ENCODE measurements at places on chromosomes 1 and 21. TPM values are rescaled to one million over a fixed set of nuclear protein-coding genes. Genes with fewer than 3 reads are reported as not detected.

The COL8A2 gene
- 0.18 TPM for total RNA-seq

The LAMTOR2 gene
- 63.0 TPM for total RNA-seq

The DISP3 gene
- total RNA-seq: 6.2 TPM

The NEK7 gene
- total RNA-seq: 23.4 TPM

The KANK4 gene
- 1.0 TPM for total RNA-seq

The KLHDC9 gene
- total RNA-seq: 14.7 TPM

The BCAN gene
- total RNA-seq: not detected

The CITED4 gene
- total RNA-seq: 30.8 TPM

The MMP23B gene
- 5.3 TPM for total RNA-seq

- DNase-seq: no peak
- H3K36me3 ChIP-seq: no peaks in the 10 kb centered on the region
- H3K27me3 ChIP-seq: no peaks in the 10 kb centered on the region
These were observed 340.4 kb downstream of the USP25 start for GRCh38 chr21:16070207-16070651.

DNA sequence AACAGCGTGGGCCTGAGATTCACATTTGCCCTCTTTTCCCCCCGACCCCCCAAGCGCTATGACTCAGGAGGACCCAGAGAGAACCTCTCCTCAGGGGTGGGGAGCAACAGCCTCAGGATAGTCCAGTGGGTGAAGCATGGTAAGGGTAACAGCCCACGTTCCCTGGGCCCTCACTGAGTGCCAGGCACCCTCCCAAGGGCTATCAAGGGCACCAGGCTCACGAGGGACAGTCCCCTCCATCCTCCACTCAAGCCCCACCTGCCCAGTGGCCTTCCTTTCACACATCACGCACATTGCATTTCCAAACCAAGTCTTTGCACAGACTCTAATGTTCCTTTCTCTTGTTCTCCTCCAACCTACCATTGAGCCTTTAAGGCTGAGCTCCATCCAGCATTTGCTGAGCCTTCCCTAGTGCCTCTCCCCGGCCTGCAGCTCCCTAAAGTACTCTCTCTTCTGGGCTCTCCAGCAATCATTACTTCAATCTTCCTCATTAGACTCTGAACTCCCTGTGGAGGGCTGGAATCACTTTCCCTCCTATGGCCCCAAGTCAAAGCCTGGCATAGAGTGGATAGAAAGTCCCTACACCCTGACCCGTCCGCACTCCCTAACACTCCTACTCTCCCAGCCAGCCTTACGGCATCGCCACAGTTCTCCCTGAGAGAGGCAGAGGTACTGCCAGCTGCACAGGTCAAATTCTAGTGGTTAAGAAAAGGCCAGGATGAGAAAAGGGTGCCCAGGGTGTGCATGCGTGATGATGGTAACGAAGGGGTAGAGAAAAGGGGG, 1.0 kb downstream of the AKR7A2 start:
- peaks cover 15% of the 10 kb centered on the region for H3K4me1 ChIP-seq
- no peaks in the 10 kb centered on the region for H3K27me3 ChIP-seq
- peak overlapping the region; percentile 88 for H3K4me3 ChIP-seq

DNA sequence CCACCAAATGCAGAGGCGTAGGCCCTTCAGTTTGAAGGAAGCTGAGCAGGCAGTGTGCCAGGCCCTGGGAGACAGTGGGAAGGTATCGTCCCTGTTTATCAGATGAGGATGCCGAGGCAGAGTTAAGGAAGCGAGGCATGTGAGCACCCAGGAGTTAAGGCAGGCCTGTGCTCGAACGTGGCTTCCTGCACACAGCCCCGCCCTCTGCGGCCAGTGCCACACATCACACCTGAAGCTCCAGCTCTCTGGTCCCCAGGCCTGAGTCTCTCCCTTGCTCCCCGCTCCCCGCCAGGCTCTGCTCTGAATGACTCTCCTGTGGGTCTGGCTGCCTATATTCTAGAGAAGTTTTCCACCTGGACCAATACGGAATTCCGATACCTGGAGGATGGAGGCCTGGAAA, 32.1 kb downstream of the EPHX1 start:
- H3K4me3 ChIP-seq: no peak overlapping the region
- H3K36me3 ChIP-seq: peaks cover 13% of the 10 kb centered on the region
- no peaks in the 10 kb centered on the region for H3K27me3 ChIP-seq
- no peak for DNase-seq
- H3K27ac ChIP-seq: peak overlapping the region; percentile 43

DNA sequence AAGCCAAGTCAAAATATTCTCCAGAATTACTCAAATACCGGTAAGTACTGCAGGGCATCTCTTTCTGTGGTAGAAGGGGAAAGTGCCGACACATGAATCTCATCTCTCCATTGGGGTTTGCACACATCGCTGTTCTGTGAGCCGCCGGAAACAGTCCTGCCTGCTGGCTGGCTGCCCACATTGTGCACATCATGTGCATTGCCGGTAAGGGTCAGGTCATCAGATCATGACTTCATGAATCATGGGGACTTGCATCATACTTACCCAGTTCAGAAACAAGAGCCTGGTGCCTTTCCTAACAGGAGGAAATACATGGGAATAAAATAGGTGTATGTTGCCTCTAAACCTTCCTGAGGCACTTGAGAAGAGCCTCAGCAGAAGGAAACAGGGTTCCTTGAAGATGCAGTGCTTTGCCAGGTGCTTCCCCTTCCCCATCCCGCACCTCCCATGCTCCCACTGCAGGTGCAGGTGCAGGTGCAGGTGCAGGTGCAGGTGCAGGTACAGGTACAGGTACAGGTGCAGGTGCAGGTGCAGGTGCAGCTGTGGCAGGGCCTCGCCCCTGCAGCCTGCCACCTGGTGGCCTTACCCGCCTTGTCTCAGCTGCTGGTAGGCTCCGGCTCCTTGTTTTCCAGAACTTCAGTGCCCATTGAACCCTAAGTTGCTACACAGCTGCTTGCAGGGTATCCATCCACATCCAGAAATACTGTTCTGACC, 26.5 kb downstream of the GPR137B start:
- H3K4me1 ChIP-seq: no peaks in the 10 kb centered on the region
- H3K36me3 ChIP-seq: peaks cover 2% of the 10 kb centered on the region
- DNase-seq: no peak
- H3K4me3 ChIP-seq: no peak overlapping the region

- peaks cover 3% of the 10 kb centered on the region for H3K4me1 ChIP-seq
- peaks cover 23% of the 10 kb centered on the region for H3K27me3 ChIP-seq
- H3K36me3 ChIP-seq: no peaks in the 10 kb centered on the region
- no peak overlapping the region for H3K27ac ChIP-seq
- H3K4me3 ChIP-seq: peak overlapping the region; percentile 52
These were observed 29.7 kb downstream of the HEYL start for GRCh38 chr1:39609618-39610331.

GRCh38 chr1:205763980-205764379, 11.3 kb downstream of the RAB29 start:
- no peak overlapping the region for H3K27ac ChIP-seq
- no peaks in the 10 kb centered on the region for H3K27me3 ChIP-seq
- no peaks in the 10 kb centered on the region for H3K4me1 ChIP-seq
- H3K4me3 ChIP-seq: no peak overlapping the region
- H3K36me3 ChIP-seq: no peaks in the 10 kb centered on the region

GRCh38 chr1:221331273-221332183, 410.4 kb downstream of the DUSP10 start:
- no peak for DNase-seq
- no peaks in the 10 kb centered on the region for H3K27me3 ChIP-seq
- peaks cover 5% of the 10 kb centered on the region for H3K4me1 ChIP-seq
- H3K4me3 ChIP-seq: no peak overlapping the region
- H3K36me3 ChIP-seq: no peaks in the 10 kb centered on the region

- peak overlapping the region; percentile 99 for H3K27ac ChIP-seq
- DNase-seq: peak; percentile 66
- H3K27me3 ChIP-seq: no peaks in the 10 kb centered on the region
These were observed 1.9 kb upstream of the DHRS3 start for GRCh38 chr1:12619792-12620487.

- no peak overlapping the region for H3K4me3 ChIP-seq
- no peak overlapping the region for H3K27ac ChIP-seq
- H3K4me1 ChIP-seq: peaks cover 31% of the 10 kb centered on the region
- H3K27me3 ChIP-seq: no peaks in the 10 kb centered on the region
- DNase-seq: no peak
These were observed 21.6 kb upstream of the SLC45A3 start for GRCh38 chr1:205701891-205702290.

- no peak overlapping the region for H3K27ac ChIP-seq
- no peak for DNase-seq
- H3K27me3 ChIP-seq: no peaks in the 10 kb centered on the region
- H3K4me1 ChIP-seq: no peaks in the 10 kb centered on the region
These were observed 71.4 kb downstream of the RAP1GAP start for GRCh38 chr1:21597753-21598152.

GRCh38 chr1:59593798-59594790, 220.7 kb upstream of the HOOK1 start:
- no peaks in the 10 kb centered on the region for H3K27me3 ChIP-seq
- no peak for DNase-seq
- peaks cover 3% of the 10 kb centered on the region for H3K36me3 ChIP-seq
- H3K4me3 ChIP-seq: no peak overlapping the region

- no peaks in the 10 kb centered on the region for H3K36me3 ChIP-seq
- H3K4me3 ChIP-seq: no peak within 1 kb of the TSS
- H3K27me3 ChIP-seq: peaks cover 12% of the 10 kb centered on the region
- no peak for DNase-seq
- H3K27ac ChIP-seq: peak within 1 kb of the TSS; percentile 5
These were observed at the start of gene GBP4 for GRCh38 chr1:89198491-89199072. Gene GBP4, minus strand, starts transcription at chr1:89198942. Its CDS starts 108 bp downstream, at chr1:89198834.

GRCh38 chr1:154115180-154115579, 39.7 kb downstream of the NUP210L start:
- H3K27ac ChIP-seq: no peak overlapping the region
- no peaks in the 10 kb centered on the region for H3K4me1 ChIP-seq
- no peak overlapping the region for H3K4me3 ChIP-seq
- H3K27me3 ChIP-seq: no peaks in the 10 kb centered on the region

DNA sequence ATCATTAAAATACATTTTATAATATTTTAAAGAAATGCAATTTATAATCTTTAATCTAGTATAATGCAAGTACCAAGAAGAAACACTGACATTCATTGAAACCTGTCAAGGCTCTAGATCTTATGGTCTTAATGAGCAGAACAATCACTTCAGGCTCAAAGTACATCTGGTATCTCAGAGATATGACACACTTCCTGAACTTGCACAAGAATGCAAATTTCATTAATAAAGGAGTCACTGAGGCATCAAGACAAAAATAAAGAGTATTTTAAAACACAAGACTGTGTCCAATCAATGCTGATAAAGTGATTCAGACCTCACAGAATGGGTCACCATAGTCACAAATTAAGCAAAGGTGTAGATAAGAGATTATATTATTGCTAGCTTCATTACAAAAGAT, 178.1 kb downstream of the AK5 start:
- H3K36me3 ChIP-seq: no peaks in the 10 kb centered on the region
- no peak overlapping the region for H3K4me3 ChIP-seq
- no peak for DNase-seq
- peaks cover 1% of the 10 kb centered on the region for H3K4me1 ChIP-seq

- H3K27me3 ChIP-seq: peaks cover 28% of the 10 kb centered on the region
- peaks cover 2% of the 10 kb centered on the region for H3K4me1 ChIP-seq
- no peak overlapping the region for H3K27ac ChIP-seq
- DNase-seq: no peak
These were observed 59.7 kb upstream of the CLDN14 start for GRCh38 chr21:36539434-36540150.

GRCh38 chr1:208974717-208975116, 608.8 kb upstream of the CAMK1G start:
- H3K27me3 ChIP-seq: peaks cover 8% of the 10 kb centered on the region
- no peak overlapping the region for H3K27ac ChIP-seq
- no peaks in the 10 kb centered on the region for H3K36me3 ChIP-seq
- DNase-seq: no peak

- no peaks in the 10 kb centered on the region for H3K36me3 ChIP-seq
- no peak overlapping the region for H3K4me3 ChIP-seq
- no peak for DNase-seq
- peaks cover 41% of the 10 kb centered on the region for H3K4me1 ChIP-seq
These were observed 29.1 kb downstream of the S100A10 start for GRCh38 chr1:151964510-151964909.

GRCh38 chr1:114153261-114154145, at the start of gene SYT6:
Gene SYT6, minus strand, starts transcription at chr1:114153869. Its CDS starts 97 bp downstream, at chr1:114153772.
- peak within 1 kb of the TSS; percentile 52 for H3K4me3 ChIP-seq
- H3K4me1 ChIP-seq: peaks cover 2% of the 10 kb centered on the region
- no peaks in the 10 kb centered on the region for H3K36me3 ChIP-seq

DNA sequence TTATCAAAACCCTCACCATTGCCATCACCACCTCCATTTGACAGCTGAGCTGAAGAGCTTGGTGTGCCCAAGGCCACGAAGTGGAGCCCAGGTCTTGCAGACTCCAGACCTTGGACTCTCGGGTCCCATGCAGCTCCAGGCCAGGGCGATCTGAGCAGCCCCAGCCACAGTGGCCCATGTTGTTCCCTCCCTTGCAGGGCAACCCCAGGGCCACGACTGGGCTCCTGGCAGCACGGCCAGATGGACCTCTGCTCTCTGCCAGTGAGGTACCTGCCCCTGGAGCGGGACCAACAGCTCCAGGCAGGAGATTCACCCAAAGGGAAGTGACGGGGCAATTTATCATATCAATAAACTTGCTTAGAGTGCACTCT, 182.7 kb upstream of the VAMP3 start:
- H3K27ac ChIP-seq: no peak overlapping the region
- DNase-seq: no peak
- H3K27me3 ChIP-seq: peaks cover 33% of the 10 kb centered on the region
- H3K4me1 ChIP-seq: peaks cover 5% of the 10 kb centered on the region
- H3K4me3 ChIP-seq: no peak overlapping the region
- no peaks in the 10 kb centered on the region for H3K36me3 ChIP-seq

DNA sequence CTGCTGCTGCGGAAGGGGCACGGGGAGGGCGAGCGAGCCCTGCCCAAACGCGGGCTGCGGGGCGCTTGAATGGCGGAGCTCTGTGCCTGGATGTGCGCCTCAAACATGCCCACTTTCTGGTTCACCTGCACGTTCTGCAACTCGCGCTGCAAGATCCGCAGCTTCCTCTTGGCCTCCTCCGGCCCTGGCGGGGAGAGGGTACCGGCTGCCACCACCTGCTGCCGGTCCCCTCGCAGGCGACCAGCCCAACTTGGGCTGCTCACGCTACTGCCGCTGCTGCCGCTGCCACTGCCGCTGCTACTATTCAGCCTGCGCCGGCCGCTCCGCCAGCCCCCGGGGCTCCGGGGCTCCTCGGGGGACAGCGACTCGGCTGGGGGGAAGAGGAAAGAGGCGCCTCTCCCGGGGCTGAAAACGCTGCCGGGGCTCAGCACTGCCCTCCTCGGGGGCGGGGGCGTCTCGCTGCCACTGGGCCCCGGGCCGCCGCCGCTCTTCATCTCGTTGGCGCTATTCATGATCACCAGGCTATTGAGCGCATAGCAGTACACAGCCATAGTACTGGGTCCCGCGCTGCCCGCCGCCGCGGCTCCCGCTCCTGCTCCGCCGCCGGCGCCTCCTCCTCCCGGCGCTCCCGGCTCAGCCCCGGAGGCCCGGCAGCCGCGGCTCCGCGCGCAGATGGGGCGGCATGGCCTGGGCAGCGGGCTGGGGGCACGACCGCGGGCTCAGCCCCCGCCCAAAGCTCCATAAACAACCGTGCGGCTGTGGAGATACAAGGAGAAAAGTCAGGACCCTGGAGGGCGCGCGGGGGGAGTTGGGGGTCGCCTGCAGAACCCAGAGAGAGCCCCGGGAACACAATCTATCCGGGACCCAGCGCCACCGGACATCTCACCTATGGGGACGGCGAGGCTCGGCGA, 1.9 kb downstream of the ITPKB start:
- H3K27me3 ChIP-seq: peaks cover 14% of the 10 kb centered on the region
- peak overlapping the region; percentile 78 for H3K4me3 ChIP-seq
- peaks cover 16% of the 10 kb centered on the region for H3K4me1 ChIP-seq
- no peak overlapping the region for H3K27ac ChIP-seq
- peaks cover 2% of the 10 kb centered on the region for H3K36me3 ChIP-seq
- peak; percentile 31 for DNase-seq

All from progenitor cell of endocrine pancreas (in vitro differentiated cells).